ENCODE measurements at places on chromosomes 4 and X.

GRCh38 chr4:67549123-67549522 lies 3.8 kb upstream of the CENPC start:
- DNase-seq, result no peak

DNA sequence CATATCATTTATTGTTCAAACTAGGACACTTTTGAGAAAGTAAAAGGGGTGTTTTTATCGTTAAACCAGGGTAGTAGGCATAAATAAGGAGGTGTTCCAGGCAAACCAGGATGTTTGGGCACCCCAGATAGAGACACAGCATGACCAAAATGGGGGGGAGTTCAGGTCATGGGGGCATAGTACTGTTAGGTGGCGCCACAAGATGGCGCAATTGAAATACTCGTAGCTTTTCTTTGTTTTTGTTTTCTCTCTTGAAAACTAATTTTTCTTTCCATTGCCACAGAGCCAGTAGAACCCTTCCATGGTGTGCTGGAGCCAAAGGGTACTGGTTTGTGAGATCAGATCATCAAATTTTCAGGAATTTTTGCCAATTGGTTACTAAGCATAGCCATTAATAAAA lies 283.4 kb downstream of the BCOR start:
- no peak for DNase-seq

- DNase-seq, result peak; percentile 88
These were observed at the start of gene EDA for GRCh38 chrX:69615779-69616456. Gene EDA (plus strand): TSS chrX:69616113.

DNA sequence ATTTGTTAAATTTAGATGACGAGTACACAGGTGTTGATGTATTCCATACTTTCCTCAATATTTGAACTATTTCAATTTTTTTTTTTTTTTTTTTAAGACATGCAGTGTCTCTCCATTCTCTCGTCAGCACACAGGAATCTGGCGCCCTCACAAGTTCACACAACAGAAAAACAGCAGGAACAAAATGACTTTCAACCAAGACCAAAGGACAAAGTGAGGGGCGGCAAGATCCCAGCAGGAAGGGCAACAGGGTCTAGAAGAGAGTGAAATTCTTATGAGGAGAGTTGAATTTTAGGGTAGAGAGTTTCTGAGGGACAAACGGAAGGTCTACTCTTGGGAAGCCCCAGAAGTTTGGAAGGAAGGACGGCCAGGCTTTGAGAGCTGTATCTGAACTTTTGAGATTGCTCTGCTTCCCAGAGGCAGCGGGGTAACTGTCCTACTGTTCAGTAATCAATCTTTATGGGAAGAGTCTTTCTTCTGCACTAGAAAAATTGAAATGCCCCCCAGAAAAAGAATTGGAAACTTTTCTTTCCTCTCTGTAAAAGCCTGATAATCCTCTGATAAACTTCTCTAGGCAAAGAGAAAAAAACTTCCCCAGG lies 760.2 kb downstream of the RAB28 start:
- no peak for DNase-seq

- no peak for DNase-seq
These were observed 49.5 kb downstream of the STAP1 start for GRCh38 chr4:67608027-67608426.

DNA sequence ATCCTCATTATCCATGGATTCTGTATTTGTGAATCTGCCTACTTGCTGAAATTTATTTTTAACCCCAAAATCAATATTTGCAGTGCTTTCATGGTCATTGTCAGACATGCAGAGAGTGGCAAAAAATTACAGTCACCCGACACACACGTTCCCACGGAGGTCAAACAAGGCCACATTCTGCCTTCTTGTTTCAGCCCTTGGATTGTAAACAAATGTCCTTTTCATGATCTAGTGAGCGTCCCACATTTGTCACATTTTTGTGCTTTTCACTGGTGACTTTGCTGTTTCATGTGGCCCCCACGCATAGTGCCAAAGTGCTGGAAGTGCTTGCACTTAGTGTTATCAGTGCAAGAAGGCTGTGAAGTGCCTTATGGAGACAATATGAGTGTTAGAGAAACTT lies 45.0 kb downstream of the SOD3 start:
- no peak for DNase-seq

DNA sequence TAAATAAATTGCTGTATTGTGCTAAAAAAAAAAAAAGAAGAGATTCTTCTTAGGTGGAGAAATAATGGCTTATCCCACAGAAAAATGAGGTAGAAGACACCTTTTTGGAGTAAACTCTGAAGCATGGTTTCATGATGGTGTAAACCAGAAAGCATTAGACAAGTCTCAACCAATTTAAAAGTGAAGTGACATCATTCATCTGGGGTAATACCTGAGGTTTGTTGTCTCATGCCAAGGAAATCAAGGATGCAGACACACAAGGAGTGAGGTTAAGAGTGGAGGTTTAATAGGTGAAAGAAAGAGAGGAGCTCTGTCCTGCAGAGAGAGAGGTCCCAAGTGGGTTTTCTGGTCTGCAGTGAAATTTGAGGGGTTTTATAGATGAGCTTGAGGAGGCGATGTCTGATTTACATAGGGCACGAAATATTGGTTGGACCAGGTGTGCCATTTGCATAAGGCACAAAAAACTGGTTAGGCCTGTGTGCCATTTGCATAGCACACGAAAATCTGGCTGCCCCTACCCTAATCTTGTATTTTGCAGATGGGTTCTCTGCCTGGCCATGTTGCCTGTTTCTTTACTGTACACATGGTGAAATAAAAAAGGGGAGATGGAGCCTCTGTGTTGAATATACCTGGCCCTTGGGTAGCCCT lies 25.0 kb upstream of the CWH43 start:
- DNase-seq, result no peak

DNA sequence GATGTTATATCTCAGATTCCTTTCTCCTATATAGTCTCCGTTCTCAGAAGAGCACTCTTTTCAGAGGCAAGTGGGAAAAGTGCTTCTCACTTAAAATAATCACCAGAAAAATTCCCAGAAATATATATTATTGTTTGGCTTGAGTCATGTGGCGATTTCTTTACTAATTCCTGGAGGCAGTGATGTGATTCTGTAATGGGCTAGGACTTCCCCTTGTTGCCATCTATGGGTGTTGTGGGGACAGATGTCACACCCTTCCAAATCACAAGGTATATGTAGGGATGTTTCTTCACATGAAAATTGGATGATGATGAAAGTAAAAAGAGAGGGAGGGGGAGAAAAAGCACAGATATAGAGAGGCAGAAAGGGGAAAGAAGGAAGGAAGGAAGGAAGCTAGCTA lies 553.4 kb downstream of the PPP4R3C start:
- DNase-seq, result no peak

GRCh38 chr4:182862921-182863320 lies 54.3 kb downstream of the DCTD start:
- no peak for DNase-seq

- no peak for DNase-seq
These were observed 199.8 kb downstream of the SOWAHB start for GRCh38 chr4:76698141-76698540.

DNA sequence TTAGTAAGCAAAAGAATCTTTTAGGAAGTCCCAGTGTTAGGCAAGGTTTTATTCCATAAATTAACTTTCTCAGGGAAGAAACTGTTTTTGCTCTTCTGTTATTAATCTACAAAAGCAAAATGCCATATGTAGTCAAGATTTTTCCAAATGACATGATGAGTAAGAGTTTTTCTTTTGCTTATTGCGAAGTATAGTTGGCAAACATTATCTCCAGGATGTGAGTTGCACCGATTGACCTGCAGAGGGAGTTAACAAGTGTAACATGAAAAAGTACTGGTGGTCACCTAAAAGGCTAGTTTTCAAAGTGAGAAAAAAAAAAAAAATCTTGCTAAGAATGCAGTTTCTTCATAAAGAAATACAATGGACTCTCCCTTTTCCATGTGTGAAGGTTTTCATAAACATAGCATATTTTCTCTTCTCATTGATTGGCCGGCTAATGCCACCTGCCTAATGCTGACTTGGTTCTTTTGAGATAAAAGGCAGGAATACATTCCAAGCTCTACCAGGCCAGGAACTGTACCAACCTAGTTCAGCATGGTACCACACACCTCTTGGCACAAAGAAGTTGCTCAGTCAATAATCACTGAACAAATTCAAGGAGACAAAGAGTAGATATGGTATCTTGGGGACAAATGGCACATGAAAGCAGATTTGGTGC lies 100.2 kb downstream of the LNX1 start:
- no peak for DNase-seq

GRCh38 chrX:87941841-87942240 lies 424.2 kb downstream of the KLHL4 start:
- no peak for DNase-seq

DNA sequence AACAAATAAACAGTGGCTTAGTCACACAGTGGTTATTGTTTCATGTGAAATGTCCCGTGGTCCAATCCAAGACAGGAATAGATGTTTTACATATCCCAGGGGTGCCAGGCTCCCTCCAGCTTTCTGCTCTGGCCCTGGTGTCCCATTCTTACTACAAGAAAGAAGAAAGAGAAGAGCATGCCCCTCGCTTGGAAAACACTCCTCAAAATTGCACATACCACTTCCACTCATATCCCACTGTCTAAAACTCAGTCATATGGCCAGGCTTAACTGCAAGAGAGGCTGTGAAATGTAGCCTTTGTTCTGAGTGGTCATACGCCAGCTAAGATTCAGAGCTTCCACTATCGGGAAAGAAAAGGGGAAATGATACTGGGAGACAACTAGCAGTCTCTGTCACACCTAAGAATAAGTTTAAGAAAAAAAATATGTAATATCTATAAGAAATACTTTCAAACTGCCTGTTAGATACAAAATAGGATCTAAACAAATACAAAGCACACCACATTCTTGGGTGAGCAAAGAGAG lies 306.8 kb upstream of the FAM241A start:
- peak; percentile 28 for DNase-seq

- no peak for DNase-seq
These were observed 72.3 kb upstream of the GRID2 start for GRCh38 chr4:92231511-92231910.

DNA sequence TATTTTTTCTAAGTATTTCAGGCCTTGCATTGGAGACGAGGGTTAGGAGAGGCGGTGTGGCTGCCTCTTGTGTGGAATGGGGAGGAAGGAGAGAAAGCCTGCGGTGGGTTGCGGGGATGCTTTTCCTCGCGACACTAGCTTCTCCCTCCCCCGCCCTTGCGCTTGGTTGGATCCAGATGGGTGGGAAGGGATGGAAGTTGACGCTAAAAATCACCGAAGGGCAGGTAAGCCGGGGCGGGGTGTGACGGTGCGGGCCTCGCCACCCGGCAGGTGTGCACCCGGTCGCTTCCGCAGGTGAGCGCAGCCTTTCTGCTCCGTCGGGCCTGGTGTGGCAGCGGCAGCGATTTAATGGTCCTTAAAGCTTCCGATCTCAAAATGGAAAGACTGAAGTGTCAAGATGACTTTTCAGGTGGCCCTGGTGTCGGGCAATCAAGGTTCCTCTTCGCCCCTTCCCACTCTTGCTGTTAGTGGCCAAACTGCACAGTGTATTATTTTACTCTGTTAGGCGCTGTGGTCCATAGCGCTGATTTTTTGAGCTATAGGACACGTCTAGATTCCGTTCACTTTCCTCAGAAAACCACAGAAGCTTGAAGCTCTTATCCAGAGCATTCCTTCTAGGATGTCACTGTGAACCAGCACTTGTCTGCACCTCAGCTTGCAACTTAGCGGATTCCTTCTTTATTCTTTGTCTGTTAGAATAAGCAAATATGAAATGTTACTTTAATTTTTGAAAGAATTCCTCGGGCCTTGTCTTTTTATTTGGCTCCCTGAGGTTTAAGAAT lies 765 bp downstream of the ENOPH1 start:
- DNase-seq, result peak; percentile 36

GRCh38 chrX:70046978-70047377 lies 2.8 kb downstream of the AWAT2 start:
- no peak for DNase-seq

DNA sequence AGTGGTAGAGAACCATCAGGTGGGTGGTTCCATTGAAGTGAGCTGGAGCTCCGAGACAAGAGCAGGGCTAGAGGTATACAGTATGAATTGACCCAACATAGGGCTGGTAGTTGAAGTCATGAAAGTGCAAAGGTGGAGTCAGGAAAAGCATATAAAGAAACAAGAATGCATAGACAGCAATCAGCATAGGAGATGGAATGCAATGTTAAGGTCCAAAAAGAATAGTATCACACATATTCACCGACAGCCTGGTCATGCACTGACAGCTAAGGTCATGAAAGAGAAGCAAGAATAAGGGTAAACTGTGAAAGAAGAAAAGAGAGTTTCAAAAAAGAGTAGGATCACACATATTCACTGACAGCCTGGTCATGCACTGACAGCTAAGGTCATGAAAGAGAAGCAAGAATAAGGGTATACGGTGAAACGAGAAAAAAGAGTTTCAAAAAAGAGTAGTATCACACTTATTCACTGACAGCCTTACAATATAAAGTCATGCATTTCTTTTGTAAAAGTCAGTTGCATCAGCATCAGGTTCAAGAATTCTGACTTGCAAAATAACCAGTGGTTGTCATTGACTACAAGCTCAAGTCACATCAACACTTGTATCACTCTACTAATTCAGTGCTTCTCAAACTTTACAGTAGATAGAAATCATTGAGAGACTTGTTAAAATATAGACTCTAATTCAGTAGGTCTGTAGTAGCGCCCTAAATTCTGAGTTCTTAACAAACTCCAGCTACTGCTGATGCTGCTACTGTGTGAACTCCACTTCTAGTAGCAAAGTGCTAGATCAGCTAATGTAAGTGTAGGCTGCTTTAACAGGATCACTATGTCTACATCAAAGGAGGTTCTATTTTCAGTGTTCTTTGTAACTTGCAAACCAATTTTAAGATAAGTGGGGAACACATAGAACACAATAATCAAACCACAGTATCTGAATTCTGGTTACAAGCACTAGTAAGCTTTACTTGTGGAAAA lies 221.9 kb downstream of the PDGFC start:
- no peak for DNase-seq

DNA sequence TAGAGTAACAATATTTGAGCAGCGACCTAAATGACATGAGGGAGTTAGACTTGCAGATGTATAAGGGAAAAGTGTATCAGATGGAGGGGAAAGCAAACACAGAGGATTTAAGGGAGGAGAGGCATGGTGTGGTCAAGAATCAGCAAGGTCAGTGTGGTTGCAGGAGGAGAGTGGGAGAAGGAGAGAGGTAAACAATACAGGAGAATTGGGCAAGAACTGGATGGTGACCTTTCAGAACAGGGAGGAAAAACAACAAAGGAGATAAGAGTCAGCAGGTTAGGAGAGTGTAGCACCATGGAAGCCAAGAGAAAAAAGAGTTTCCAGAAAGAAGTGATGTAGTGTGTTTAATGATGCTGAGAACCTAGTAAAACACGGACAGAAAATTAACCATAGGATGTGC lies 178.5 kb downstream of the PAPSS1 start:
- no peak for DNase-seq

DNA sequence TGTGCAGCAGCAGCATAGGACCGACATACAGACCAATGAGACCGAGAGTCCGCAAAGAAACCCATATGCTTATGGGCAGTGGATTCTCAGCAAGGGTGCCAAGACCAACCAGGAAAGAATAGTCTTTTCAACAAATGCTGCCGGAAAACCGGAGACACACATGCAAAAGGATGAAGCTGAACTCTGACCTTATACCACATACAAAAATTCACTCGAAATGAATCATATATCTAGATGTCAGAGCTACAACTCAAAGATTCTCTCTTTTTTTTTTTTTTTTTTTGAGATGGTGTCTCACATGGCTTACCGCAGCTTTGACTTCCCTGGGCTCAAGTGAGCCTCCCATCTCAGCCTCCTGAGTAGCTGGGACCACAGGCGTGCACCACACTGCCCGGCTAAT lies 16.0 kb upstream of the MXD4 start:
- no peak for DNase-seq

GRCh38 chr4:119832776-119833175 lies 204.2 kb upstream of the PDE5A start:
- no peak for DNase-seq

Data from glutamatergic neuron (in vitro differentiated cells).